ENCODE measurements at places on chromosomes 11 and 22.

GRCh38 chr11:598005-598680 is 17.6 kb downstream of the IRF7 start:
- DNase-seq = no peak

DNA sequence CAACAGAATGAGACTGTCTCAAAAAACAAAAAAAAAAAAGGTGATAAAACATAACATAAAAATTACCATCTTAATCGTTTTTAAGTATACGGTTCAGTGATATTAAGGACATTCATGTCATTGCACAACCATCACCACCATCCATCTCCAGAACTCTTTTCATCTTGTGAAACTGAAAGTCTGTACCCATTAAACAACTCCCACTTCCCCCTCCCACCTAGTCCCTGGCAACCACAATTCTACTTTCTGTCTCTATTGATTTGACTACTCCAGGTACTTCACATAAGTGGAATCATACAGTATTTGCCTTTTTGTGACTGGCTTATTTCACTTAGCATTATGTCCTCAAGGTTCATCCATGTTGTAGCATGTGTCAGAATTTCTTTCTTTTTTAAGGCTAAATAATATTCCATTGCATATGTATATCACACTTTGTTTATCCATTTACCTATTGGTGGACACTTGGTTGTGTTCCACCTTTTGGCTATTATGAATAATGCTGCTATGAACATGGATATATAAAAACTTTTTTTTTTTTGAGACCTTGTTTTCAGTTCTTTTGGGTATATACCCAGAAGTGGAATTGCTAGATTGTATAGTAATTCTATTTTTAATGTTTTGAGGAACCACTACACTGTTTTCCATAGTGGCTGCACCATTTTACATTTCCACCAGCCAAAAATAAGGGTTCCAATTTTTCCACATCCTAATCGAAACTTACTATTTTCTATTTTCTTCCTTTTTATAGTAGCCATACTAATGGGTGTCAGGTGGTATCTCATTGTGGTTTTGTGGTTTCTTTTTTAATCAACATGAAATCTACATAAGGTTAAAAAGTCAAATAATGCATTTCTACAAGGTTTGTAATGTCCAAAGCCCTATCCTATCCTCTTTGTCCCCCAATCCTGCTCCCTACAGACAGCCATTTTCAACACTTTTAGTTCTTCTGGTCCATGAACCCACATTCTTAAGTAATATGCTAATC is 23.4 kb upstream of the PIK3C2A start:
- DNase-seq = no peak

GRCh38 chr22:20511578-20512229 is 4.3 kb downstream of the MED15 start:
- DNase-seq = no peak

- DNase-seq = no peak
Measured at GRCh38 chr22:35743326-35743860, 25.7 kb downstream of the APOL5 start.

GRCh38 chr22:44024288-44024921 is at the start of gene PARVB:
Gene PARVB, plus strand, starts transcription at chr22:44024302. Its CDS starts 38 bp downstream, at chr22:44024340.
- no peak for DNase-seq

DNA sequence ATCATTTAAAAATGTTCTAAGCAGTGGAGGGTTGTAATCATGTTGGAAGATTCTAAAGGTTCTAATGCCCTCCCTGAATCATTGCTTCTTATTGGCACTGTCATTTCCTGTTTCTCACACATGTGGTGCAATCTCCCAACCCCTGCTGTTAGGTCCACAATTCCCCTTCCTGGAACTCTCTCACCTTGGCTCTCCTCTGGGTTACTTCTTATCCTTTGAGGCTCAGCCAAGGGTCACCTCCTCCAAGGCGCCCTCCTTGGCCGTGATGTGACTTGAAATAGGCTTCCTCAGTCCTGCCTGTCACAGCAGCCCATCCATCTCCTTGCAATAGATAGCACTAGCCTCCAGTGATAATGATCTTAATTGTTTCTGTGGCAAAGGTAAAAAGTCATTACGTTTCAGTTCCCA is 149.8 kb downstream of the TTC17 start:
- DNase-seq = no peak

- DNase-seq = no peak
Measured at GRCh38 chr11:70478166-70478890, 80.0 kb downstream of the CTTN start.

Data from GOT3 (cell line).